Pancreas (tissue), 10 donors: ENCODE measurements at places on chromosomes 5 and 9.

DNA sequence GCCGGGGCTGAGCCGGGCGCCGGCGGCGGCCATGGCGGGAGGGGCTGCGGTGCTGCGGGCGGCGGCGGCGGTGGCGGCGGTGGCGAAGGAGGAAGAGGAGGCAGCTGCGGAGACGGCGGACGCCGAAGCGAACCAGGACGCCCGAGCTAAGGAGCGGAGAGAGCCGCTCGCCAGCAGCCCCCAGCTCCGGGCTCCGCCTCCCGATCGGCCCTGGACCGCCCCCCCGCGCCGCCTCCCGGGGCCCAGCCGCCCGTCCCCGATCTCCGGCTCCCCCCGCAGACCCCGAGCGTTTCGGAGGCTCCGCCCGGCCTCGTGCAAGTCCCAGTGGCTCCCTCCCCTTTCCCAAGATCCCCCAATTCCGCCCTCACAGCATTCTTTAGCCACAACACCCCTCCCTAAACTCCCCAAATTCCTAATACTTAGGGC is at the start of gene ASTN2:
Gene ASTN2 (minus strand): TSS at position 152 of the 426 bp plus-strand sequence. CDS start 119 bp downstream, at position 33.
- peak; percentile 69 for DNase-seq

- DNase-seq: no peak
Measured at GRCh38 chr9:38362852-38363588, 29.5 kb upstream of the ALDH1B1 start.

DNA sequence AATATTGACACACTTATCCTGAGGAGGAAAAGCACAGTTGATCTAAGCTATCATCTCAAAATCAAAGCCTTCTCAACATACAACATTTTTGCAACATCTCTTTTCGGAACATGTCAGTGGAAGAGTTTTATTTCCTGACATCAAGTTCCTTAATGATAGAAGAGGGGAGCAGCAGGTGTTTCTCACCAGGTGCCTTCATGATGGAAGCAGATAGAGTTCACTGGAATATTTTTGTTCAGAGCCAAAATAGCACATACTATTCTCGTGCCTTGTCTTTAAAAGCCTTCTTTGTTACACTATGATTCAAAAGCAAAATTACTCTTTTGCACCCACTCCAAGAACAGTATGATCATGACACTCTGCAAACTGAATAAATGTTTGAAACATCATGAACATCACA is 176.9 kb upstream of the CCNG1 start:
- no peak for DNase-seq

- no peak for DNase-seq
Measured at GRCh38 chr5:135005076-135005475, 29.0 kb downstream of the PITX1 start.

GRCh38 chr5:111976705-111977435 is 219.9 kb upstream of the NREP start:
- DNase-seq: no peak

DNA sequence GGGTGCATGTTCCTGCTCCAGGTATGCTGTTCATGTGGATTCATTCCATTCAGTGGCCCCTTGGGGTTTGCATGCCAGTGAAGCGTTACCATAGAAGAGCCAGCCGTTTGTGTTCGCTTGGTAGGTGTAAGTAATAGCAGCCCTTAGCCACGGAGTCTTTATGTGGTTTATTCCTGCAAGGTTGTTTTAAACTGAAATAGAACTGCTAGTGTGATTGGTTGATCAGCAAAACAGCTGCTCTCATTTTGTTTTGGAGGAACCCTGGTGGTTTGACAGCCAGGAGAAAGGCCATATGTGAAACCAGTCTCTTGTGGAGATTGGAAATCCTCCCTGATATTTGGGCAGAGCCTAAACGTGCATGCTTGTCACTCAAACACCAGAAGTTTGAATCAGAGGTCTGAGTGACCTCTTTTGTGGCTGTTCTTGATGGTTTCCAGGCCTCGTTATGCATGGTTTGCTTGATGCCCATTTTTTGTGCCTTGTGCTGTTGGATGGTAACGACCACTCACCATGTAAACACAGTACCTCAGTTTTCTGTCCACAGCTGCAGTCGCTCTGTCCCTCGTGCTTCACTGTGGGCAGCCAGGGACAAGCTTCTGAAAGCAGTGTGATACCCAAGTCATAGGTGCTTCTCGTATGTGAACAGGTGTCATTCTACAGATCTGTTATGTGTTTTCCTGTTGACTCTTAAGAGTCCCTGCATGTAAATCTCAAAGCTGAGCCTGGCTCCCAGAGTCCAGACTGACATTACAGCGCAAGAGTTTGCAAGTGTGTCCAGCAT is 58.3 kb upstream of the NXNL2 start:
- DNase-seq: no peak

- DNase-seq: no peak
Measured at GRCh38 chr5:98736753-98737152, 36.7 kb upstream of the RGMB start.

GRCh38 chr9:136690104-136690805 is 3.0 kb upstream of the AGPAT2 start:
- peak; percentile 42 for DNase-seq

- DNase-seq: no peak
Measured at GRCh38 chr5:3650320-3650719, 54.7 kb downstream of the IRX1 start.

DNA sequence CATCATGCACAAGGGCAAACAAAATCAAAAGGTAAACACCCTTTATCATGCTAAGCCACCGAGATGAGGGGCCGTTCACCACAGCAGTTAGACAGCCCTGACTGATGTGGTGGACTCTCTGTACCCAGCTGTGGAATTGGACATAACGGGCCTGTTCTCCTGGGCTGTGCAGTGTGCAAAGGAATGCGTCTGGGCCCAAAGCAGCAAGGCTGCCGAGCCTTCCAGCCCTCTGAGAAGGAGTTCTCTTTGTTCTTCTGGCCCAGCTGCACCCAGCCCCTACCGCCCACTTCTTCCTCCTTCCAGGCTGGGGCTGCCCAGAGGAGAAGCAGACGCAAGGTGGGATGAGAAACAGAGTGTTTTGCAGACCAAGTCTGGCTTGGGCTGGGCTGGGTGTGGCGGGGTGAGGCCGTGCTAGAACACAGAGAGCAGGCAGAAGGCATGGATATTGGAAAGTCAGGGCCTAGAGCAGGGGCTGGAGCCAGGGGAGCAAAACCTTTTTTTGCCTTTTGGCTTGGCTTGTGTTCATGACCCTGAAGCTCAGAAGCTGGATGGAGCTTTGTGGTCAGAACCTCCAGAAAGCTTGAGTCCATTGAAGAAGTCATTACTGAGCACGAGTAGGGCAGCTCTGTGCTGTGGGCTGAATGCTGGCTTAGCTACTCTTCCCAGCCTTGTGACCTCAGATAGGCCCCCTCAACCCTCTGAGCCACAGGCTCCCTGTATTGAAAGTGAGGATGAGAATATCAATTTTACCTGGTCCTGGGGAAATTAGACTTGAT is 49.8 kb upstream of the SH3PXD2B start:
- DNase-seq: no peak

DNA sequence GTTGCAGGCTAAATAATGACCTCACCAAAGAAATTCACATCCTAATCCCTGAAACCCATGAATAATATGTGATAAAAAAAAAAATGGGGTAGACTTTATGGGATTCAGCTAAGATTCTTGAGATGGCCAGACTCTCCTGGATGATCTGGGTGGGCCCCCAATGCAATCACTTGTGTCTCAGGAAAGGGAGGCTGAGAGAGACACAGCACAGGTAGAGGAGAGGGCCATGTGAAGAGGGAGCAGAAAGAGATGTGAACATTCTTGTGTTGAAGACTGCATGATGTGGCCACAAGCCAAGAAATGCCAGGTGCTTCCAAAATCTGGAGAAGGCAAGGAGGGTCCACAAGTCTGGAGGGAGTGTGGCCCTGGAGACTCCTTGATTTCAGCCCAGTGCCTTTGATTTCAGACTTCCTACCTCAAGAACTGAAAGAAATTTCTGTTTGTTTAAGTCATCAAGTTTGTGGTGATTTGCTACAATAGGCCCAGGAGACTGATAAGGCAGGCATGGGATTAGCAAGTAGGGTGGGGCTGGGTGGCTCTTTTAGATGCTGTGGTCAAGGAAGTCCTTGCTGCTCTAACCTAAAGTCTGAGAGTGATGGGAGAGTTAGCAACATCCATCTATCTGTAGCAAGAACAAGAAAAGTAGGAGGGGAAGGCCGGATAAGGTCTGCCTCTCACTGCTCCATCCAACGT is 86.6 kb upstream of the FAM120A start:
- no peak for DNase-seq

DNA sequence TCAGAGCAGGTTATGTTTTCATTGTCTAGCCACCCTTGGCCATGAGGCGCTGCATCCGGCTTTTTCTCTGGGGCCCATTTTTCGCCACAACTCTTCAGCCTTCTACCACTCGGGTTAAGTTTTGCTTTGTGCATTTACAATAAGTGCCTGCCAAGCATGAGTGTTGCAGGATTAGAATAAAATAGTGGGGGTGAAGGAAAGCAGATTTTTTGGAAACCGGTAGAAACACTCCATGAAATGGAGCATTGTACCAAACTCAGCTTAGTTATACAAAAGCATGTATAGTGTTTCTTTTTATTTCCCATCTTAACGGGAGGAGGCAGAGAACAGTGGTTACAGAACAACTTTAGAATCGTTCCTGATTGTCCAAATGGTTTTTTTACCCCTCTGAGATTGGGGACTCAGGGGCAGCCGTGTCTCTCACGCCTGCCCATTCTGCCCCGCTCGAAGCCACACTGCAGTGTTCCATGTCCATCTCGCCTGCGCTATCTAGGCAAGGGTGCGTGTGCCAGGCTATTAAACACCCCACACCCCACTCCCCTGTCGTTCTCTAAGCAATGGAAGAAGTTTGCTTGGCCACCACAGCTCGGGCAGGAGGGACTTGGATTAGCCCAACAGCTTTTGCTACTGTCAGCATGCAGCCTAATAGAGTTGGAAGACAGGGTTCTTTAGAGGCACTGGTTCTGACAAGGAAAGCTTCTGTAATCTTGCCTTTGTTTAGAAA is 268.8 kb upstream of the WWC1 start:
- no peak for DNase-seq

DNA sequence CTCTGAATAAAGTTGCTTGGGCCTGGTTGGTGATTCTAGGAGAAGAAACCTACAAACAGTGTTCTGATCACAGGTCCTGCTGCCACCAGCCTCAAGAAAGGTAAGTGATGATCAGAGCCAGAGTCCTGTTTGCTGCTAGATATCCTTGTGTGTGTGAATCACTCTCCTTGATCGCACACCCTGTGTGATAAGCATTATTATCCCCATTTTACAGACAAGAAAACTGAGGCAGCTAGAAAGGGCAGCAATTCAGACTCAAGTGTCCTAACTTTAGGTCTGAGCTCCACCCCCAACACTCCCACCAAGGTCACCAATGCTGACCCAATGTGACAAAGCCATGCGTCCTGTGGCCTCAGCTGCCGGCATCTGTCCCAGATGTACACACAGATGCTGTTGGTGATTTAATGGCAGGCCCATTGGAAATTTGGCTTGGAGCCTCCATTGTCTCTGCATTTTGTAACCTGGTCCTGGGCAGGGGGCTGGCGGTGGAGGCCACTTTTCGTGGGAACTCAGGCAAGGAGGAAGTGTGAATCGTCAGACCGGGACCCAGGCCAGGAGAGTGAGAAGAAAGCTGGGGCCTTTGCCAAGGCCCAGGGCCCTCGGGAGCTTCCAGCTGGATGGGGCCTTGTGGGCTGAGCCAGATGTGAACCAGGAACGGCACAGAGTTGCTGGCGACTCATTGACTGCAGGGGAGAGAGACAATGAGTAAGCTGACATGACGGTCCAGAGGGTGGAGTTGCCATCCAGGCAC is 29.8 kb upstream of the GGTA1 start:
- DNase-seq: peak; percentile 83

DNA sequence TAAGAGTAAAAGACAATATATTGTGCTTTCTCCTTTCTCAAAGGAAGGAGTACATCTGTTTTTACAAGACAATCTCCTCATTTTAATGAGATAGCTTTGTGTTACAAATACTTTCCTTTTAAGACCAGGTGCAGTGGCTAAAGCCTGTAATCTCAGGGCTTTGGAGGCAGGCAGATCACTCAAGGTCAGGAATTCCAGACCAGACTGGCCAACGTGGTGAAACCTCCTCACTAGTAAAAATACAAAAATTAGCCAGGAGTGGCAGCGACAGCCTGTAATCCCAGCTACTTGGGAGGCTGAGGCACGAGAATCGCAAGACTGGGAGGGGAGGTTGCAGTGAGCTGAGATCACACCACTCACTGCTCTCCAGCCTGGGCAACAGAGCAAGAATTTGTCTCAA is 11.8 kb downstream of the TMEM161B start:
- no peak for DNase-seq

GRCh38 chr9:626596-626995 is 214.9 kb upstream of the DMRT1 start:
- no peak for DNase-seq

DNA sequence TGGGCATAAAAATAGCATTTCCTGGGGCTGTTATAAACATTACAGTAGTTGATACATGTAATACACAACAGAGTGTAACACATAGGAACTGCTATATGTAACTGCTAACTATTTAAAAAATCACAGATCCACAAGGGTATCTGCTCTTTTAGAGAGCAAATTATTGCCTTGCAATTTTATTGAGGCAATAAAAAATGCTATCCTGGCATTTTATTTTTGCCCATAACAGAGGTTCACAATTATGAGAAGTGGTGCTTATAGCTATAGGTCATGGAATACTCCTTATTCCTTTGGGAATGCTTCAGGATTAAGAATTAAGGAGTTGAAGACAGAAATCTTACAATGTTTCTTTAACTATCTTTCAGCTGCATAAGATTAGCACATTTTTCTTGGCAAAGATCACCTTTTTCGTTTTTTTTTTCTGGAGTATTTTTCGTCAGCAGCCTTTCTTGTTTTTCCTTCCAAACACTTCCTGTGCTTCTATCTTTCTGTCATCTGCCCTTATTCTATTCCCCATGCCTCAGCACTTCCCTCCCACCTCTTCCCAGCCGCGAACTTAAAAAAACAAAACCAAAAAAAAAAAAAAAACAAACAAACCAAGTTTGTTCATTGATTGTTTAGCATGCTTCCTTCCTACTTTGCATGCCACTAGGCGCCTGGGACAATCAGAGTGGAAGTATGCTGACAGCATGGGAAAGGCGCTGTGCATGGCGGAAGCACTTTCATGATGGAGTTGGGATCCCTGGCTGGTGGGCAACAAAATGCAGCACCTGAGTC is 264.2 kb downstream of the MAST4 start:
- DNase-seq: no peak

DNA sequence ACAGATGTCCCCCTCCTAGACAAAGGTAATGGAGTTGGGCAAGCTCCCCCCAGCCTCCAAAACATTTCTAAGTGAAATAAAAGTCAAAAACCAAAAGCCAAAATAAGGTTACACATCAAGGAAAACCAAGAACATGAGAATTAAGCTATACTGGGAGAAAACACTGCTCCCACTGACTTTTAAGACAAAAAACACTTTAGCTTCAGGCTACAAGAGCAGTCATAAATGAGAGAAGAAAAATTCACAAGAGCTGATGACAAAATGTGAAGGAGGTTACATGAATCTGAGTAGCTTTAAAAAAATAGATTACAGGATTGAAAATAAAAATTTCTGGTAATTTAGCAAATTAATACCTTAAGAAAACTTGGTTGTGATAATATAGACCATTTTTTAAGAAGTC is 1370.3 kb upstream of the CDH9 start:
- no peak for DNase-seq

- no peak for DNase-seq
Measured at GRCh38 chr5:115330830-115331229, 34.4 kb upstream of the CCDC112 start.
